Activated naive CD4-positive, alpha-beta T cell treated with anti-CD3 and anti-CD28 coated beads, Interleukin-2, amount 50 U/mL, for 16 hours (primary cell): ENCODE measurements at places on chromosomes 3 and 15.

DNA sequence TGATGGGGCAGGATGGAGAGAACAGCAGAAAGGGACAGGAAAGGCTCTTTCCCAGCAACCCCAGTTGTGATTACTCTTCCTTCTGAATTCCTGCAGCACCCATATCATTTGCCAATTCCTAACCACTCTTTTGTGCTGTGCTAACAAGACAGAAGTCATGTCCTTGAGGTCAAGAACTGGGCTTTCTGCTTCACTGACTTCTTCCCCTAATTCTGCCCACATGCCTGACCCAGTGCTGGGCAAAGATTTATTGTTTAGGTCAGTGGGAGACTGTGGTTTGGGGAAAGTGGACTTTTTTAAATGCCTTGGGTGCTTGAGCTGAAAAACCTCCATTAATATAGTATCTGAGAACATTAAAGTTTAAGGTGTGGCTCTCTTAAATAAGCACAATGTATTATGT lies 4.2 kb upstream of the EFCAB12 start:
- DNase-seq: no peak

DNA sequence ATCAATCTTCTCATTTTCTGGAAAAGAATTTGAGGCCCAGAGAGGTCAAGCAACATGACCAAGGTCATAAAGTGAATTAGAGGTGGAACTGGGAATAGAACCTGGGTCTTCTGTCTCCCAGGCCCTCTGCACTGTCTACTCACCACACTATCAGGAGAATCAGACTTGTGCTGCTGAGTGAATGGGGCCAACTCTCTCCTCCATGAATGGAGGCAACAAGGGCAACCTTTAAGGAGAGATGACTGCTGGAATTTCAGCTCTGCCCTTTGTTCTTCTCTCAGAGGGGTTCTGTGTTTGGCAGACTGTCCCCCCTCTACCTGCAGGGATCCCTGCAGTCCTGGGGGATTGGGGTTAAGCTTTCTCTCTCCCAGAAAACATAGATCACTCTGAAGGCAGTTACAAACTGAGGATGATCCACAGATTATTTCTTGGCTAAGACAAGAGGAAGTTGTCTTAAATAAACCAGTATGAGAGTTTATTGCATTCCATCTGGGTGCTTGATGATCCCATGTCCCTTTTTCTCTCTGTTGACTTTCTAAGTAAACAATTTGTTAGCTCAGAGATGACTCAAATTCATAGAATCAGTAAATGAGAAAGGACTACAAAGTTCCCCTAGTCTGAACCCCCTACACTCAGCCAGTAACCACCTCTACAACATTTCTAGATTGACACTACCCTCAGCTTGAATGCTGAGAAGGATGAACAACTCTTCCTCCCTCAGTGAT lies 99.0 kb upstream of the LIPC start:
- DNase-seq: no peak

DNA sequence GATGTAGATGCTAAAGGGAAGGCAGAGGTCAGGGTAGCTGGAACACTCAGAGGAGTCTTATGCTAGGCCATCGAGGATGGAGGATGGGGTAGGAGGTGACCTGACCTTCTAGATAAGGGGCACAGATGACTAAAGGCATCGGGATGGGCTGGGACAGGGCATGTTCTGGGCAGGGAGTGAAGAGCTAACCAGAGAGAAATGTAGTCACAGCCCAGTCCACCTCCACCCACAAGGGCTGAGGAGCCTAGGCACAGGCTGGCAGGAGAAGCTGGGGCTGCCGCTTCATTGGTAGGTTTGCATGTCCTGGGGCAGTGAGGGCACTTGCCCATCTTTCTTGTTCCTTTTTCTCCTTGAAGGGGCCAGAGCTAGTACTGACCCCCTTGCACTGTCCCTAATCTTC lies 12.6 kb downstream of the CLK3 start:
- no peak for DNase-seq

GRCh38 chr3:156516961-156517360 lies 38.0 kb downstream of the SSR3 start:
- no peak for DNase-seq

GRCh38 chr3:87625876-87626275 lies 349.5 kb upstream of the POU1F1 start:
- DNase-seq: no peak

DNA sequence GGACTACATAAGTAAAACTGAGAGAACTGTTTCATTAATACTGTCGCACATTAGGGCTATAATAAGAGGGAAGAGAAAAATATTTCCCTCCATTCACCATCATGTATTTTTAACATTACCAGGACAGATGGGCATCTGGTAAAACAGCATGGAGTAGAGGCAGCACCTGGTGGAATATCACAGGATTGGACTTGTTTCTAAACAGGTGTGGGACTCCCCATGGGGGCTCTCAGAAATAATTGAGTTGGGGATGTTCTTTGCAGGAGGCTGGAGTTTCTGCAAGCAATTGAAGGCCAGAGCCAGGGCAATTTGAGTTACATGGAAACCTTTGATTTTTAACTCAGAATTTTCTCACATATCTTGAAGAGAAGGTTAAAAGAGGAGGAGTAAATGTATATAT lies 8.4 kb upstream of the MINDY2 start:
- no peak for DNase-seq

GRCh38 chr15:63469190-63469589 lies 35.2 kb upstream of the USP3 start:
- DNase-seq: peak; percentile 38

GRCh38 chr15:52224211-52224610 lies 33.0 kb upstream of the GNB5 start:
- DNase-seq: no peak

DNA sequence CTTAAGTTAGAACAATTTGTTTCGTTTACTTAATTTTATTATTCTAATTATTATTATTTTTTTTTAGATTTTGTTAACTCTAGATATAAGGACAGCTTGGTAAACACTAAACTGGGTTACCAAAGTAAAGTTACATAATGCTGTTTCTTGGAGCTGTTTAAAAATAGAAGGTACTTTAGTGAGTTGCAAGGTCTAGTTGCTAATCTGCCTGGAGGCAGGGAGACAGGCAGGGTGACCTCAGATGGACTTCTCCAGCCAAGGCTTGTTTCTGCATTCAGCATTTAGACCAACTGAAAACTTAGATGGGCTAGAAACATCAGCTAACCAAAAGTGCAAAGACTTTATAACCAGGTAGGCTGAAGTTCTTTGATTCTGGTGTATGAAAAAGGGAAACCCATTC lies 336.4 kb upstream of the GRM7 start:
- DNase-seq: no peak

GRCh38 chr15:99017322-99017701 lies 9.7 kb upstream of the PGPEP1L start:
- DNase-seq: no peak

GRCh38 chr3:66729687-66730393 lies 229.0 kb upstream of the LRIG1 start:
- DNase-seq: no peak

GRCh38 chr15:101067660-101068522 lies 148.7 kb downstream of the LRRK1 start:
- DNase-seq: peak; percentile 7
